Caudate nucleus (tissue), 63 donors: ENCODE measurements at places on chromosomes 3 and 15.

DNA sequence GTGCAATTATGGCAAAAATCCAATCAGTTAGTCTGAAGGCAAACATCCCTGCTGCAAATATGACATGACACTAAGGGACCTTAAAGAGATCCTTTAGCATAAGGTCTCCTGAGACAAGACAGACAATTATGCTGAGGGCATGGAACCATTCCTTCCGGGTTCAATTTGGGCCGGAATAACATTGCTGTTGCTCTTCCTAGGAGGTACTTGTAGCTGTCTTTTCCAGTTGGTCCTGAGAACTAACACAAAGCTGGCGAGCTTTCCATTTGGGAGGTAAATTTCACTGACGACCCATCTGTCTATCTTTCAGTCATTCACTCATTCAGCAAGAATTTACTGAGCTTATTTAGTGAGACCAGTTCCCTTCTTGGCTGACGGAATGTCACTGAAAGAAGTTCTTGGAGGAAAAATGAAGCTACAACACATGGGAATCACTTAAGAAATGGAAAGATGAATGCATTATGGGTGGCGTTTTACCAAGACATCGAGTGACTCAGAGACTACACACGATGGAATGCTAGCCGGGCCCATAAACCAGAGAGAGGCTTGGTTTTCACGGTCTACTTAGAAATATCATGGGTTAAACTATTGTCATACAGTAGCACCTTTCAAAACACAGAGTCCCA, 215.5 kb downstream of the PDZRN3 start:
- DNase-seq = no peak

DNA sequence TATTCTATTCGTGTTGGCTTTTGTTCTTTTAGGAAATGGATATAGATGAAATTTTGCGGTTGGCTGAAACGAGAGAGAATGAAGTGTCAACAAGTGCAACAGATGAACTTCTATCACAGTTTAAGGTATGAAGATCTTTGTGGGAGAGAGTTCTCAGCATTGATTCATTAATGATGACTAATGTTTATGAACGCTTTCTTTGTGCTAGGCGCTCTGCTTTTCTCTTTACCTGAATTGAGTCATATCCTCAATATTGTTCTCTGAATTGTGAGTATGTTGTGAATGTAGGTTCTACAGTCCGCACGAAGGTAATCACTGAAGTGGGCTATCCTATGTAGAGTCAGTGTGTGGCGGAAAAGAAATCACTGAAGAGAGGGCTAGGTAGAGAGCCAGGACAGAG, 81.2 kb downstream of the CHD2 start:
- no peak for DNase-seq

- no peak for DNase-seq
These were observed 36.7 kb upstream of the BLM start for GRCh38 chr15:90680371-90680935.

DNA sequence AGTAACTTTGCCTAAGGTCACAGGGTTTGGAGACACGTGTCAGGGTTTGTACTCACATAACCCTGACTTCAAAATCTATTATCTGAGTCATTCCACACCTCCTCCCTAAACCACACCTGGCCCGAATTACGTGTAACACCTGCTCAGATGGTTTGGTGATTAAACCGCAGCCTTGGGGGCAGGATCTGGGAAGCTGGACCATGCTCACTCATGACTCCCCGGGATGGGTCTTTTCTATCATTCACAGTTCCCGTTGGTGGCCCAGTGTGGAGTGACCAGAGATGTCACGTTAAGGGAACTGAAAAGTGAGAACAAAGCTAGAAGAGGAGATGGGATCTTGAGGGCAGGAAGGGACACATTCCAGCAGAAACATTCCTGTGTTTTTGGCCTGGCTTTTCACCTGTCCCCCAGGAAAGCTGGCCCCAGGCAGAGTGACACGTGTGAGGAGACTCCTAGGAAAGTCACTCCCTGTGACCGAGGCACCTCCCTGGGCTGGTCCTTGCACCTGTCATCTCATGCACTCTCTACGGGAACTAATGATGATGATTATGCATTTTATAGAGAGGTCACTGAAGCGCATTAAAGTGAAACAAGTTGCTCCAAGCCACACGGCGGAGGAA, 75.4 kb upstream of the POMGNT2 start:
- no peak for DNase-seq
